D721Med (cell line): ENCODE measurements at places on chromosomes 2 and 18.

GRCh38 chr2:76953733-76954347 lies 568.3 kb downstream of the LRRTM4 start:
- DNase-seq = no peak

DNA sequence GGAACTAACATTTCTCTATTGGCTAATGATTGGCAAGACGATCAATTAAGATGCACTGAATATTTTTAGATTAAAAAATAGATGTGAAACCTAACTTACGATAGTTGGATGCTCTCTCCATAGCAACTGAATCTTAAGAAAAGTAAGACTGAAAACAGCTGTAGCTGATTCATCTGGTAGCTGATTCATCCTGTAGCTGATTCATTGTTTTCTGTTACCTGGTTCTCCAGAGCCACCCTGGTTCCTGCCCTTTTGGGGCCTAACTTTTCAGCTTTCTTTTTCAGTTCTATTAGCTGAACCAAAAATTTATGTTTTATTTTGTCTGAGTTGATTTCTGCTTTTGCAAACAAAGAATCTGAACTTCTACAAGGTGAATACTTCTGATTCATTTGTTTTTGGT lies 22.7 kb upstream of the SPR start:
- no peak for DNase-seq

- DNase-seq = no peak
Measured at GRCh38 chr2:4300616-4301015, 597.2 kb downstream of the DCDC2C start.

DNA sequence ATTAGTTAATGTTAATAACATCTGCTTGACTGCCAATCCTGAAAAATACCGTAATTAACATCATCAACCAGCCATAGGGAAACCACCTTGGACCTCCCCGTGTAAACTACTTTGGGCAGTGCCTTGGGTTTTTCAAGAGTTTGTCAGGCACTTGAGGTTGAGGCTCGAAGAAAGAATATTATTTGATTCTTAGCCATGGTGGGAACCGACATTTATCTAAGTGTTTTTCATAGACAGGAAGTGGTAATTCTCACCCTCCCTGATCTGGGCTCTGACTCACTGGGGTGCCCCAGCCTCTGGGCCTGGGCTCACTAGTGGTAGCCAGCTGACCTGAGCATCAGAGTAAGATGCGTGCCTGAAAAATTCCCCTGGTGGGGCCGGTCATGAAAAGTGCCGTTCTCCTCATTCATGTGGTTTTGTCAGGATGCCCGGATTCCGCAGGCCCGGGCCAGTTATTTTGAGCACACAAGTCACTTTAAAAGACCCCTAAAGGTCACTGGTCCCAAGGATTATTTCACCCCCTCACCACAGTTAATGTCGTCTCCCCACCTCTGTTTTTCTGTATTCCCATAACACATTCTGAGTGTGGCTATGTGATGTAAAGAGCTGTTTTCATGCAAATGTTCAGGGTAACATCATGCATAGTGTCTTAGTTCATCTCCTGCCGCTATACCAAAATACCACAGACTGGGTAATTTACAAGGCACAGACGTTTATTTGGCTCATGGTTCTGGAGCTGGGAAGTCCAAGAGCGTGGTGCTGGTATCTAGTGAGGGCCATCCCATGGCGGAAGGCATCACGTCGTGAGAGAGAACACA lies 21.6 kb upstream of the SPATA3 start:
- DNase-seq = no peak

DNA sequence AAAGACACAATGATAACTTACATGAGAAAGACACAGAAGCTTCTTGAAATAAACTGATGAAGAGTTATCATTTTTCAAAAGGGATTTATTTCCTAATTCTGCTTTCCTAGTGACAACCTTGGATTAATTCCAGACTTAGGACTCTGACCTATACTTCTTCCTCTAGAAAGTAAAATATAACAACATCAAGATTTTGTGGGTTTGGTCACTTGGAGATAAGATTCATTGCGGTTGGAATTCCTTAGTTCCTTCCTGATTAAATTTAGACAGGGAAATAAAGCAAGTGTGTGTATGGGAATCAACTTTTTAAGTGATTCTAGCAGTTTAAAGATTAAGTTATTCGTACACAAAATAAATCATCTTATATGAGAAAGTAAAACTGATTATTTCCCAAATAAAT lies 208.4 kb upstream of the CCDC150 start:
- no peak for DNase-seq

DNA sequence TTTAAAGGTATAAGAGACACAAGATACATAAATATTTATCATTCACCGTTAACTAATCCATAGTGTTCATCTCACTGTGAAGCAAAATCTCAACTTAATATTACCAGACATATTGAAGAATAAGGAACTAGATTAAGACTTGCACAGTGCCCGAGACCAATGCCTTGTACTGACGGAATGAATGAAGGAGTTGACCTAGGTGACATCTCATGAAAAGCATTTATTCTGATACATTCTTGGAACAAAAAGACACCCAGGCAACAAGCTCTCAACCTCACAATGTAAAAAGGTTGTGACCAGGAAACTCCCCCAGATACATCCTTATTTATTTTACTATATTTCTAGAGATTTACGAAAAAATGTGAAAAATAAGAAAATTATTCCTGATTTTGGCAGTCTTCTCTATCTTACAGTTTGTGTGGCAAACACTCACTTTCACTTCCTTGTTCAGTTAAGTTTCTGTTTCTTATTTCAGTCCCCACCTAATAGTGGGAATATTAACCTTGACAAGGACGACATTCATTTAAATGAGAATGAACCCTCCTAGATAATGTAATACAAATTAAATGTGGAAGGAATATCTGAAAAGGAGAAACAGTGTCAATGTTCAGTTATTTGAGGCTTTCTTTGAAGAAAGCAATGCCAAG lies 28.4 kb downstream of the M1AP start:
- no peak for DNase-seq

DNA sequence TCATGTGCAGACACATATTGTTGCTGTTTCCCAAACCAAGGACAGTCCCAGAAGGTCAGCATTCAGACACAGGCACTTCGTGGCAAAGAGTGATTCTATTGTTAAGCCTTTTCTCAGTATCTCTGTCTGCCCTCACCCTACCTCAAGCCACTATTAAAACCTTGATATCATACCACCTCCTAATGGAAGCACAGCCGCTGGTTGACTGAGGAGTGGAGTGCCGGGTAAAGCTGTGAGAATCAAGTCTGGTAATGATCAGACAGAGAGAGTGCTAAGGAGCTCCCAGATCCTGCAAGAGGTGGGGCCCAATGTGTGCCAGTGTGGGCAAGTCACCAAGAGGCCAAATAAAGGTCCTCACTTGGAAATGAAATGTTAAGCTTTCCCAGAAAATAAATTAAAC lies 819.5 kb downstream of the BCL11A start:
- no peak for DNase-seq

- no peak for DNase-seq
Measured at GRCh38 chr2:96437512-96437911, 67.6 kb downstream of the NEURL3 start.

DNA sequence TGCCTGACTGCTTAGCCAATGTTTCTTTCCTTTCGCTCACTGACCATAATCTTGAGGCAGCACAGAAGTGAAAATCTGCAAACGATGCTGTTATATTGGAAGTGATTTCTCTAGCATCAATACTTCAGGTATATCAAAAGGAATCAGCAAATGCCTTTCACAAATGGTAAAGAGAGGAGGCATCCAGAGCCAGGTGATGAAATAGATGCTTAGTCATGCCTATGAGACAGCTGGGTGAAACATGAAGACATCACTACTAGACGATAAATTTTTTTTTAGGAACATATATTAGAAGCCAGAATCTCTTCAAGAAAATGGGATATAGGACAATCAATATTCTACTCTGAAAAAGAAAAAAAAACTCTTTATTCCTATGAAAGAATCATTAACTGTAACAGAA lies 249.2 kb upstream of the SLC39A10 start:
- no peak for DNase-seq

DNA sequence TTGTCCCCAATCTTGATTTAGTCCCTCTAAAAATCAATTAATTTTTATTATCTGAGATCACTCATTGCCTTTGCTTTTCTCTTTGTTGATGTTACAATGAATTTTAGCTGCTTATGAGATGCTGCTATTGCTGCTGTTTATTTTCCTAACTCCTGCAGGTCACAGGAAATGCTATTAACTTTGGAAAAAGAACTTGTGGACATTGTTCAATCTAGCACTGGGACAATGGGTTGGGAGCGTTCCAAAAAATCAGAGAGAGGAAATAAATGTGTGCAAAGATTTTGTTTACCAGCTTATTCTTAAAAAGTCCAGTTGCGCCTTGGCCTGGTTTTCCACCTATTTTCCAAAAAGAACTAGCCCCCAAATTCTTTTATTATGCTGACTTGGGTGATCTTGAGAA lies 268.3 kb downstream of the PTH2R start:
- no peak for DNase-seq

- peak; percentile 93 for DNase-seq
Measured at GRCh38 chr2:219253753-219254589, at the start of gene TUBA4A. Gene TUBA4A, minus strand, starts transcription at chr2:219253918. Its CDS starts 60 bp downstream, at chr2:219253858.

- DNase-seq = no peak
Measured at GRCh38 chr2:130864830-130865800, 28.4 kb downstream of the ARHGEF4 start.

GRCh38 chr2:108236676-108237335 lies 3.0 kb upstream of the SULT1C3 start:
- DNase-seq = no peak

- no peak for DNase-seq
Measured at GRCh38 chr2:62657783-62658182, 47.7 kb upstream of the EHBP1 start.

DNA sequence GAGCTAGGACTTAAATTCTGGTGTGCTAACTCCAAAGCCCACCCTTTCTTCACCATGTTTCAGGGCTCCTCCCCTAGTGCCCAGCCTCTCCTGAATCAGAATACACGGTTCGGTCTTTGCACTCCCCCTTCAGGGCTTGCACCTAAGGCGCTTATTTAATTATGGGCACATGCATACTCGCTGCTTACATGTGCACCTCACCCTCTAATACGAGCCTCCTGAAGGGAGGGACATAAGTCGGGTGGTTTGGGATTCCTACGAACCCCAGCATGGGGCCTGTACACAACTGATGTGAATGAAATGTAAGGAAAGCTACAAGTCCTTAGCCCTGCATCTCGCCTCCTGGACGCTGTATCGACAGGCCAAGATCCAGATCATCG lies 435 bp downstream of the IFT172 start:
- DNase-seq = no peak
